NCI-H1436 treated with DMSO at 0.1 percent for 48 hours (cell line): ENCODE measurements at places on chromosomes 5 and 9.
A peak's percentile ranks its signal among the peaks of the same experiment; 100 is the strongest.

DNA sequence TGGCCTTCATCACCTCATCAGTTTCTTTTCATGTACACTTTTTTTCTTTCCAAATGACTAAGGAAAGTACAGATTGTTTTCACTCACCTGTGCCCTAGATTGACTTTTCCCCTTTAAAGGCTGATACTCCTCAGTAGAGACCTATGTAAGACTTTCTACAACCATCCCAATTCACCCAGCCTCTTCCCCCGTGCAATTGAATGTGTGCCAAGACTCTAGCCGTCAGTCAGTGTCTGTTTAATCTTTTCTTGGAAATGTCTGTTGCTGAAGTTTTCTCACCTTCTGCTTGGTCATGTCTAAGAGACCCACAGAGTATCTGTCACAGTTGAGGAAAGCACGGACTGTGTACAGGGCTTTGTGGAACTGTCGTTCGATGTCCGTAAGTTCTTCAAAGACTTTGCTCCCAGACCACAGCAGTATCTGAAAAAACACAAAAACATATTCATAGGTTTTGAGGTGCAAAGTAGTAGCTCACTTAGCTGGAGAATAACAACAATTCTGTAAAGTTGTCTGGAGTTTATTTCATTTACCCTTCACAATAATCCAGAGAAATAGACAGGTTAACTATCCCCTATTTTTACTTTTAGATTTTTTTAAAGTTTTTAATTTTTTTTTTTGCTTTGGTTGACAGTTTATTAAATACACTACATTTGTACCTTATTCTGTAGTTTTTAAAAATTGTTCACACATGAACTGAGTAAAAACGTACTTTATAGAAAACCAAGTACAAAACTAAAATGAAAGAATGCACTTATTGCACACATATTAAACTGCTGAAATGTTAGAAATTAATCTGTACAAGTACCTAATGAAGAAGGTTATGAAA lies 13.6 kb downstream of the PDE6A start:
- DNase-seq, result no peak

DNA sequence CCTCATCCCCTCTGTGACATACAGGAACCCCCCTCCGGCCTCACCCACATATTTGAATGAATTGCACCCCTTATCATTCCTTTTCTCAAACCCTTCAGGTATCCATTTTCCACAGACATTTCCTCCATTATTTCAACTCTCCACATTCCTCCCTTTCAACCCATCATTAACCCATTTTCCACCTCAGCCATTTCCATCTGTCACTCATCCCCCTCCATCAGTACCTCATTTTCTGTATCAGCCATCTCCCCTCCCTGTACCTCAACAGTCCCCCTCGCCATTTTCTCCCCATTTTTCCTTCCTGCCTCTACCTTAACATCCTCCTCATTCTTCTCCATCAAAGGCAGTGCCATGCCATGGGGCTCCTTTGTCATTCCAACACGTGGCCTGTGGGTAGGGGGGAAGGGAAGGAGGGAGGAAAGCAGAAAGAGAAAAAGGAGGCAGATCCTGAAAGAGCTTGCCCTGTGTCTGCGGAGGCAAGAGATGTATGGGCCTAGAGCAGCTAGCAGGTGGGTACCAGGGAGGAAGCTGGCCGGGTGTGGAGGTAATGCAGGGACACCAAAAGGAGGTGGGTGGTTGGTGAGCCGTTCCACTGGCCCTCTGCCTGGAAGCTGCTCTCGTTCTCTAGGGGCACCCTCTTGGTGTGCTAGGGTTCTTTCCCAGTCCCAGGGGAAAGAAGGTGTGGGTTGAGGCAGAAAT lies 1.5 kb downstream of the DNAJB5 start:
- DNase-seq, result no peak

GRCh38 chr5:81971111-81971711 lies 612 bp upstream of the ATG10 start:
- no peak for DNase-seq

DNA sequence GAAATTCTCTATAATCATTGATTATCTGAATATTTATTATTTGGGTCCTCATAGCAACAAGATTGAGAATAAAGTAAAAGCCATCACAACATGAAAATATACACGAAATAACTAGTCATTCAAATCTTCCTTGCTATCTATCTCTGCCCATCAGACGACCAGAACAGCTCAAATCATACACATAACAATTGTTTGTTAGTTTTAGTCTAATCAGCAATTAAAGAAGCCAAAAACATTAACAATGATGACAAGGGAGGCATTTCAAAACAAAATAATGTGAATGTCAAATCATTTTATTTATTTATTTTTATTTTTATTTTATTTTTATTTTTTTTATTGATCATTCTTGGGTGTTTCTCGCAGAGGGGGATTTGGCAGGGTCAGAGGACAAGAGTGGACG lies 106.0 kb upstream of the BNC2 start:
- no peak for DNase-seq

DNA sequence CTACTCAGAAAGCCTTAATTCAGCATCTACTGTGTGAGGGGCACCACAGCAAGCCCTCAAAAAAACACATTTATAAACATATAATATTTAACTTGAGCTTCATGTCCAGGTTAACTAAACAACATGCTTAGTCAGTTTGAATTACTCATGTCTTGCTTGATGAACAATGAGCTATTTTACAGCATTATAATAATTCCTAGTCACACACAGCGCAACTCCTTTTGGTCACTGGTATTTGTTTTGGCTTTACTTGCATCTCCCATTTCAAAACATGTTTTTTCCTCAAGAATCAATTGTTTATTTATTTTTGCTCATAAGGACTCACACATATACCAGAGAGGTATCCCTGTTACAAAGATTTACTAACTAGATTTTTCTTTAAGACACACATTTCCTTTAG lies 616.7 kb upstream of the DAB2 start:
- DNase-seq, result no peak

GRCh38 chr5:130099008-130099407 lies 194.7 kb downstream of the CHSY3 start:
- no peak for DNase-seq

GRCh38 chr5:32712481-32713360 lies 1.6 kb downstream of the NPR3 start:
- no peak for DNase-seq

DNA sequence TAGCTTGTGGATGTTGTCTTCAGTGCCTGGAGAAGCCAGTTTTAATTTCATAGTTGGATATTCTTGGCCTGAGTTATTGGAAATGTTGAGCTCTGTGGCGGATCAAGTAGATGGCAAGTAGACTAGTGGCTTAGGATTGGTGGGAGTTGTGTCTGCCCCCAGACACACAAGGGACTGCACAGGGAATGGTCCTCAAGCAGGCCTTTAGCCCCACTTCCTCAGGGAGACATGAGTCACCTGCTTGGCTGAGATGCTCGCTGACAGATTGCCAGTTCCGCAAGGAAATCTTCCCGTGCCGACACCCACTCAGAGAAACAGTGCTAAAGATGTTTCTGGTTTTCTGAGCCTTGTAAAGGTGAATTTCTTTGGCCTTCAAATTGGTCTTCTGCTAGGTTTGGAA lies 18.8 kb upstream of the CATSPER3 start:
- no peak for DNase-seq

GRCh38 chr5:1781726-1782384 lies 17.8 kb downstream of the MRPL36 start:
- DNase-seq, result no peak

DNA sequence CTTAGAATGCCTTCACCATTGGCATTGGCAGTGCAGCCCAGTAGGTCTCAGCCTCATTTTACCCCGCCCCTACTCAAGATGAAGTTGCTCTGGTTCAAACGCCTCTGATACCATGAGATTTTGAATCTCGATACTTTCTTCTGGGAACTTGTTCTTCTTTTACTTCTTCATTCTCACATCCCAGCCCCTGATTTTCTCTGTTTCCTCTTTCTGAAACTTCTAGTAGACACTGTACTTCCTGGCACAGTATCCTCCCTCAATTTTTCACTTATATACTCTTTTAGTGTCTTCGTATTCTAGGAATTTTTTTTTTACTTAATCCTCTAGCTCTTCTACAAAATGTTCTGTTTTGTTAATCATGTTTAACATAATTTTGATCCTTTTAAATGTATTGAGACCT lies 13.1 kb upstream of the ZNF79 start:
- no peak for DNase-seq

- no peak for DNase-seq
Measured at GRCh38 chr5:124438903-124439281, 307.5 kb downstream of the ZNF608 start.

- no peak for DNase-seq
Measured at GRCh38 chr9:117723986-117724625, 19.9 kb downstream of the TLR4 start.

- no peak for DNase-seq
Measured at GRCh38 chr5:42691413-42691937, 65.1 kb upstream of the CCDC152 start.

DNA sequence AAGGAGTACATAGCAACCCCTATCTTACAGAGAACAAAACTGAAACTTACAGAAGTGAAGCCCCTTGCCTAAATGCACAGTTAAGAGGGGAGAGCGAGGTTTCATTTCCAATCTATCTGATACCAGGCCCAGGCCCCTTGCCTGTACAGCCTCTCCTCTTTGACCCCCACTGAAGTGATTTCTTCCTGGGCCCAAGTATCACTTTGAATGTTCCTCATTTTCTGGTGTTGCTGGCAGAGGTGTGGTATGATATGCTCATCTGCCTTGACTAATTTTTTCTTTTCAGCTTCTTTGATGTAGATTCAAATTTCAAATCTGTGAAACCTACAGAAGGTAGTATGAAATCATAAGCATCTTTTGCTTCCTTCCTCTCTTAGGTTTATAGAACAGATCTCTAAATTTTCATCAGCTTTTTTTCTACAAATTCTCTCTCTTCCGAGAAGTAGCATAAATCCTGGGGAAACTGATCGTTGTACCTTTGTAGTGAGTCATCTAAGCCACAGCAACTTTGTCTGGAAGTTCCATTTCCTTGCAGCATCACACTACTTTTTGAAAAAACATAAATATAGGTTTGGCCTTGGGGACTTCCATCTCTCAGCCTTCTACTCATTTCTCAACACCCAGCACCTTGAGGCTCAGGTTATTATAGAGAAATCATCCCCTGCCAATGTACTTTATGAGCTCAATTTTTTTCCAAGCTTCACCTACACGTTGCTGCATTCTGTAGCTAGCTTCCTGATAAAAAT lies 402.4 kb upstream of the PTGER4 start:
- DNase-seq, result no peak

GRCh38 chr5:115875447-115875846 lies 33.7 kb downstream of the AP3S1 start:
- no peak for DNase-seq

GRCh38 chr5:106860398-106861044 lies 810.2 kb downstream of the EFNA5 start:
- DNase-seq, result no peak

GRCh38 chr9:78035383-78035993 lies 3.9 kb upstream of the GNAQ start:
- DNase-seq, result peak; percentile 47

DNA sequence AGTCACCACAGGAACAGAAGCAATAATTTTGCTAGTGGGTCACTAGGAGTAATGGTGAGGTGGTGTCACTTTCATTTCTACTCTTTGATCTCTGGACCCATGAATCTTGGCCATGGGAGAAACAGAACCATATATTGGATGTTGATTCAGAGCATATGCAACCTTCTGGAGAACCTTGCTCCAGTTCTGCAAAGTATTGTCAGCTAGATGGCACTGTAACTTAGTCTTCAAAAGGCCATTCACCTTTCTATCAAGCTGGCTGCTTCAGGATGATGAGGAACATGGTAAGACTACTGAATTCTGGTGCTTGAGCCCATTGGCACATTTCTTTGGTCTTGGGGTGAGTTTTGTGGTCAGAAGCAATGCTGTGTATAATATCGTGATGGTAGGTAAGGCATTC lies 129.1 kb upstream of the FBN2 start:
- DNase-seq, result no peak

DNA sequence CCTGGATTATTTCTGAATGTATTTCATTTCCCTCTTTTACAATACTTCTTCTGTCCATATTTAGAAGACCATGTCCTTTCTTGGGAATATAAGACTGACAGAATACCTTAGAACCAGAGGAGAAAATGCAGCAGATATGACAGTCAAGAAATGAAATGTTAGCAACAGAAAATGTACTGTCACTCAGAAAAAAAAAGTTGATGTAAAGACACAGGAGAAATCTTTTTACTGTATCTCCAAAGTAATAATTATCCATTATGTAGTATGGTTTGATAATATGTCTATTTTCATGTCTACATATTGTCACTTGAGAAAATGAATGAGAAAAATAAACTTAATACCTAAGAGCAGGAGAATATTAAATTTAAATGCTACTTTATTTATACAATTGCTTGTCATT lies 652.1 kb downstream of the GABRG2 start:
- DNase-seq, result no peak

- DNase-seq, result no peak
Measured at GRCh38 chr5:116378777-116379121, 195.9 kb downstream of the SEMA6A start.

GRCh38 chr9:138053321-138053868 lies 175.8 kb downstream of the CACNA1B start:
- no peak for DNase-seq

- no peak for DNase-seq
Measured at GRCh38 chr9:89448821-89449220, 49.1 kb downstream of the SEMA4D start.

- DNase-seq, result no peak
Measured at GRCh38 chr5:92916036-92916435, 665.0 kb downstream of the NR2F1-AS1 start.

DNA sequence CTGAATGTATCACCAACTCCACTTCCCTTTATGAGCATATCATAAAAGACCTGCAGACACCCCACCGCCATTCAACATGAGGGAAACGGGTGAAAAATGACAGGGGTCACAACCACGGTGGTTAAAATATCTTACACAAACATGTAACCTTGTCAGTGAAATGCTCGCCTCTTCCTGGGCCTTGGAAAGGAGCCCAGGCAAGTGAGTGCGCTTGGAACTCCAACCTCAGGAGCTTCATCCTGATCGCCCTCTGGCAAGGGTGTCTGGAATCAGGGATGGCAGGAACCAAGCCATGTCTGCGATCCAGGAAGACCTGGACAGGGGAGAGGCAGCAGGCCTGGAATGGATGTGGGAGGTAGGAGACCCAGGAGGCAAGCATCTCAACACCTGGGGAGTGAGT lies 282.7 kb downstream of the GAS1 start:
- DNase-seq, result no peak

DNA sequence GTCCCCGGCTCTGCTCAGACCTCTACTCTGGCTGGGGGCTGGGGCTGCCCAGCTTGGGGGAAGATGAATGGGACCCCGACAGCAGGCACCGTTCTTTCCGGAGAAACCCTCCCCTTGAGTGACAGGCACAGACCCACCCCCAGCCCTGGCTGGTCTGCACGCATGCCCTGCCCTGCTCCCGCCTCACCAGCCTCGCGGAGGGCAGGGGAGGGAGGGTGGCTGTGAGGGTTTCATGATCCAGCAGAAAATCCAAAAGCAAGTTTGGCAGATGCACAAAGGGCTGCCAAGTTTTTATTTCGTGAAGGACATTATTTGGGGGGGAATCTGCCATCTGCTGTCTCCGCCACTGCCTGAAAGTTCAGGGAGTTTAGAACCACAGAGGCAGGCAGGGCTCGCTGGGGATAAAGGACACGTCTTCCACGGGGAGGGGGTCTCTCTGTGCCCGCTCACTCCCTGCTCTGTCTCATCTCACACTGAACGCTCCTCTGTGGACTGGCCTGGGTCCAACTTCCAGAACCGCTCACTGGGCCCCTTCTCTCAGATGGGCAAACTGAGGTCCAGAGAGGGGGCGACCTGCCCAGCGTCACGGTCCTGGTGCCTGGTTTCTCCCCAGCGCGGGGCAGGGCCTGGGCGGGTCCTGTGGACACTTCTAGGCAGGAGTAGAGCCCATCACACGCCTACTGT lies 92.9 kb downstream of the RXRA start:
- no peak for DNase-seq
